ENCODE measurements at places on chromosomes 5 and 9.

- no peak for DNase-seq
Observed at GRCh38 chr9:121434969-121435368, 64.7 kb downstream of the GGTA1 start.

- peak; percentile 72 for DNase-seq
Observed at GRCh38 chr5:54651482-54652076, 134.0 kb downstream of the SNX18 start.

DNA sequence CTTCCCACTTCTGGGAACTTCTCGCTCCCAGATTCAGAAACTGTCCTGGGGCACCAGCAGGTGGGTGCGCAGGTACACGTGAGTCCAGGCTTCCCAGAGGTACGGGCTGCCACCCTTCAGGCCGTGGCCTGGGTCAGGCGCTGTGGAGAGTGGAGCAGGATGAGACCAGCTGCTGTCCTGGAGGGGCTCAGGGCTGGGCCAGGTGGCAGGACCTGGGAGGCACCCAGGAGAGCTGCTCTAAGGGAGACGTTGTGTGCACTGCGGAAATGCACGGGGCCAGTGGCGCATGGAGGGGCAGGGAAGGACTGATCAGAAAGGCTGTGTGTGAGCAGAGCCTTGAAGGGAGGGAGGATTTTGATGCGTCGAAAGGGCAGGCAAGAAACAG is 135.1 kb upstream of the PHYKPL start:
- DNase-seq, result no peak

- no peak for DNase-seq
Observed at GRCh38 chr5:137248527-137248926, 250.6 kb downstream of the SPOCK1 start.

DNA sequence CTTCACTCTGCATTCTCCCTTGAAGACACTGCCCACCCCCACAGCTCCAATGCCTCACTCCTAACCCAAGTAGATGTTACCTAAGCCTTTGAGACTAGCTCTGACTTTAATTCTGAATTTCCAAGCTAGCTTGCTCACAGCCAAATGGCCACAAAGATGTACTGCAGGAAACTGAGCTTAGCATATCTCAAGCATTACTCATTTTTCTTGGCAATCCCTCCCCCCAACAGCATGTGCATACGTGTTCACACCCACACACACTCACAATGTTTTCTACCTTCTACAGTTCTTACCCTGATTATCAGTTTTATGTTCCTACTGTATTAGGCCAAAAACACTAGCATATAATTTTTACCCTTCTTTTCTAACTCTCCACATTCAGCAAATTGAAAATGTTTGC is 13.7 kb upstream of the GRIA1 start:
- peak; percentile 69 for DNase-seq

GRCh38 chr5:113749334-113749733 is 235.8 kb downstream of the YTHDC2 start:
- DNase-seq, result no peak

GRCh38 chr9:99073985-99074901 is 30.7 kb upstream of the TGFBR1 start:
- no peak for DNase-seq

- peak; percentile 15 for DNase-seq
Observed at GRCh38 chr9:32264170-32264864, 120.1 kb upstream of the ACO1 start.
